ENCODE measurements at places on chromosomes 5 and 9.

GRCh38 chr5:44646016-44646415, 162.7 kb upstream of the MRPS30 start:
- DNase-seq: no peak

- no peak for DNase-seq
Observed at GRCh38 chr5:157799578-157799977, 56.1 kb downstream of the LSM11 start.

DNA sequence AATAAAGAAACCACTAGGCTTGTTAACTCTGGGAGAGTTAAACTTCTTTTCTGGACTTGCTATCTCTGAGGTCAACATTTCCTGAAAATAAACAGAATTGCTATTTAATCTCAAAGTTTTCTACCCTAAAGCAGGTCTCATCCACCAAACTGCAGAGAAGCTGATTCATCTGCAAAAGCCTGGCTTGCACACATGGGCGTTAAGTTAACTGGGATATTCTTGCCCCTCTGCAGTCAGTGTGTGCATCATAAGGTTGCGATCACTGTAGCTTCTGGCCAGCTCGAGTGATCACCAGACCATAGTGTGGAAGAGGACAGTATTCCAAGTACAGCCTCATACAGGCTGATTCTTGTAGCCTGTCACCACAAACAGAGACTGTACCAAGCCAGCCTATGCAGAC, 99.2 kb downstream of the SPOCK1 start:
- no peak for DNase-seq

GRCh38 chr5:123450640-123451039, 27.4 kb upstream of the CEP120 start:
- DNase-seq: no peak

DNA sequence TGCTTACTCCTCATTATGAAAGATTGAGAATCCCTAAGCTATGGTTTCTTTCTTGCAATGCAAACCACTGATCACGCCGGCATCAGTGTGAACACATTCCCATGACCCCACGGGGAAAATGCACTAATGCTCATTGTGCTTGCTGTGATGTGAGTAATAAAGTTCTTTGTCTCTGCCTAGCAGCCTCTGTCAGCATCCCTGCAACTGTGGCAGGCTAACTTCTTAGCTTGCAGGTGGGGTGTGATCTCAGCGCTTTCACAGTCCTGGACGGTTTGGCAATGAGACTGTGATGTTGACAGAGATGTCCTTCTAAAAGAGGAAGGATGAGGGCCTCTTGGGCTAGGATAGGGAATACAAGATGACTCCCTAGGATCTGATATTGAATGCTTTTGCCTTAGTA, 1218.7 kb downstream of the EFNA5 start:
- no peak for DNase-seq

DNA sequence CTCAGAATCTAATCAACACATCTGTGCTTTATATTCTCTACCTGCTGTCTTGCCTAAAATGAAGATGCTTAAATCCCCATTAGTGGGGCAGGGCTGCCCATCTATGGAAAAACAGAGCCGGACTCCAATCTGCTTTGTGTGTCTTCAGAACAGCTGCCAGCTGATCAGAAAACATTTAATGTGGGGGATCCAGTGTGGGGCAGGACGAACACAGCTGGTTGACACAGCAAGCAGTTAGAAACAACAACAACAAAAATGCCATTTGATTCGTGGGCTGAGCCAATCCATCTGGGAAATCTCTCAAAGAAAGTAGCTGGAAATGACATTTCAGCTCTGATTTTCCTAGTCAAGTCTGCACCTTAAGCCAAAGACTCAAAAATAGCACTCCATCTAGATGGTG, 99.8 kb downstream of the PPP2R2B start:
- no peak for DNase-seq

DNA sequence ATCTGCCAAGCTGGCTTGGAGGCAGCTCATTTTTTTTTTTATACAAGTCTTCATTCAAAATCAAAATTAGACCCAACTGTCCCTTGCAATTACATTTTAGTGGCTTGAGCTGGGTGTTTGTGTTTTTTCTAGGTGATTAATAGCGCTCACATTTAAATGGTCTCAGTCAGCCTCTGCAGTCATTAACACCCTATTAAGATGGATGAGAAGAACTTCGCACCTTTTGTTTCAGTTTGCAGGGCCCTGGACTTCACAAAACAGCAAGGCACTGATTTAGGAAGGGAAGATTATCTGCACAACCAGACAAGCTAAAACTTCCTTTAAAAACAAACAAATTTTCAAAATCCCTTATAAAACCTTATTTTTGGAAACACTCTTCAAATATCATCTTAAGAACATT, 374.8 kb downstream of the EFNA5 start:
- no peak for DNase-seq

DNA sequence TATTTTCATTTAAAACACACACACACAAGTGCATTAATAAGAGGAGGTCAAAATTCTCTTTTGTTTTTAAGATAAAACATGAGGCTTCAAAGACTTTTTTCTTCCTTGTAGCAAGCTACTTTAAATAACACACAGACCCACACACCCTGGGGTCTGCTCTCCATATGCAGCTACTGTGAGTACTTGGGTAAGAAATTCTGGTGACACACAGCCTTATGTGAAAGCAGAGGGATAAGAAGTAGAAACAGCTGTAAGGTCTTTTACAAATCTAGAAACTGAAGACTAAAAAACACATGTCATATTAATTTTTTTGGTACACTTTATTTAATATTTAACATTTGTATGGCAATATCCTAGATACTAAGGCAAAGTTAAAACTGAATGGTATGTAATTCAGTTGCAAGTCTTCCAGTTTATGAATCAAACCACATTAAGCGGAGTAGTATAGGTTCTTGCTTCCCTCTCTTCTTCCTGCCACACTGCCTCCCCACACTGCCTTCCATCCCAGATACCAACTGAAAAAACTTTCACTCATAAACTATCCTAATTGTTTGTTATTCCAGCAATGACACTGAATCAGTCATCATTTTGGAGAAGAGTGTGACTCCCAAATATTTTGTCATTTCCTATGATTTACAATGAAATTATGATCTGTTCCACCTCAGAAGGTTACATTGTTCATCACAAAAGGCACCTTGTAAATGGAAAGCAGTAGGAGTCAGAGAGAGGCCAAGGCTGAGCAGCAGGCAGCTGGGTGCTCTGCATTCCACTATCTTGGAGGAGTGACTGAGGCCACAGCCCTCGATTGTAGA, 92.0 kb downstream of the PLCXD3 start:
- DNase-seq: no peak

DNA sequence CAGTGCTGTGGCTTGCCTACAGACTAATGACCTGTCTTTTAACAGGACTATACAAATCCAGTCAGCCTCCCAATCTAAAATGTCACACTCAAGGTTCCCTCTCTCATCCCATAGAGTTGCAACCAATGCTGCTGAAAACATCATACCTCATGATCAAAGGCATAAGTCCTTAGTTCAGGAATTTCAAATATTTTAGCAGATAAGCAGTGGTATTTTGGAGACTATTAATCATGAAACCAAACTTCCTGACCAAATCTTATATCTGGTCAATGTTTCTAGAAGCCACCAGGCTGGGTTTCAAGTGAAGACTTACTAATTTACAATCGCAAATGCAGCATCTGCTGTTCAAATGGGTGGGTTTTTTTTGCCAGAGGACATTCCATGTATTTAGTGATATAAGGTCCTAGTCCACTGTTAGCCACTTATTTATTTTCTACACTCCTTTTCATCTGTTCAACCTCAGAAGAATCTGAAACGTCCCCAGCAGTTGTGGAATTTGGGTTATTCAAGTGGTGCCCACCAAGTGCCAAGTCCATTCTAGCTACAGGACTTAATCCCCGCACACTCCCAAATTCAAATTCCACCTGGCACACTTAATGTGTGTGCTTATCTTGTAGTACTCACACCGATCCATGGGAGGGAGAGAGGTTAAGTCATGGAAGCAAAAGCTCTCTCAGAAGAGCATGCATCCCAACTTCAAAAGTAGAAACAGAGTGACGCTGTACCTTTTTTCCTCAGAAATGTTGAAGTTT, 5.8 kb downstream of the TAS2R1 start:
- no peak for DNase-seq

All from activated CD4-positive, CD25-positive, alpha-beta regulatory T cell treated with anti-CD3 and anti-CD28 coated beads, Interleukin-2, amount 50 U/mL, for 16 hours (primary cell).